ENCODE measurements at places on chromosomes 5 and 9.

- no peak for DNase-seq
These were observed 203.9 kb downstream of the CWC27 start for GRCh38 chr5:64972591-64972990.

DNA sequence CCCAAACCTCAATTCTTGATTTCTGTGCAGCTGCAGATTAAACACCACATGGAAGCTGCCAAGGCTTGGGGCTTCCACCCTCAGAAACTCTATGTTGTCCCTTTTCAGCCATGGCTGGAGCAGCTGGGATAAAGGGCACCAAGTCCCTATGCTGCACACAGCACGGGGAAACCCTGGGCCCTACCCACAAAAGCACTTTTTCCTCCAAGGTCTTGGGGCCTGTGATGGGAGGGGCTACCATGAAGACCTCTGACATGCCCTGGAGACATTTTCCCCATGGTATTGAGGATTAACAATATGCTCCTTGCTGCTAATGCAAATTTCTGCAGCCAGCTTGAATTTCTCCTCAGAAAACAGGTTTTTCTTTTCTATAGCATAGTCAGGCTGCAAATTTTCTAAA, 41.8 kb upstream of the CDH9 start:
- no peak for DNase-seq

GRCh38 chr9:100126423-100126822, 27.4 kb downstream of the INVS start:
- no peak for DNase-seq

- no peak for DNase-seq
These were observed 202.9 kb downstream of the MCTP1 start for GRCh38 chr5:95081982-95082381.

DNA sequence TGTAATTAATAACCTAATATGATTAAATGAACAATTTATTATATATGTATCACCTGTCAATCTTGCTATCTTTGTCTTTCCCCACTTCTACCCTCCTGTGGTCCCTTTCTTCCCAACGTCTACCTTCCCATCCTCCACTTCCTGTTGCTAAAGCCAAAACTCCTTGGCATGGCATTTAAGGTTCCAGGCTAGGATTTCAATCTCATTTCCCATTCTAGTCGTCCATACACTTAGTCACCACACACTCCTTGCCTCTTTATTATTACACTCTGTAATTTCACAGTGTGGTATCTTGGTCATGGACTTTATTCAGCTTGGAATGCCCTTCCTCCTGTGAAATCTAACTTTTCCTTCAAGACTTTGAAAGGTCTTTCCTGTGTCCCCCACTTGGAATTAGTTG, 115.3 kb downstream of the SEMA6A start:
- no peak for DNase-seq

- no peak for DNase-seq
These were observed 46.8 kb downstream of the ITGA2 start for GRCh38 chr5:53035868-53036381.

DNA sequence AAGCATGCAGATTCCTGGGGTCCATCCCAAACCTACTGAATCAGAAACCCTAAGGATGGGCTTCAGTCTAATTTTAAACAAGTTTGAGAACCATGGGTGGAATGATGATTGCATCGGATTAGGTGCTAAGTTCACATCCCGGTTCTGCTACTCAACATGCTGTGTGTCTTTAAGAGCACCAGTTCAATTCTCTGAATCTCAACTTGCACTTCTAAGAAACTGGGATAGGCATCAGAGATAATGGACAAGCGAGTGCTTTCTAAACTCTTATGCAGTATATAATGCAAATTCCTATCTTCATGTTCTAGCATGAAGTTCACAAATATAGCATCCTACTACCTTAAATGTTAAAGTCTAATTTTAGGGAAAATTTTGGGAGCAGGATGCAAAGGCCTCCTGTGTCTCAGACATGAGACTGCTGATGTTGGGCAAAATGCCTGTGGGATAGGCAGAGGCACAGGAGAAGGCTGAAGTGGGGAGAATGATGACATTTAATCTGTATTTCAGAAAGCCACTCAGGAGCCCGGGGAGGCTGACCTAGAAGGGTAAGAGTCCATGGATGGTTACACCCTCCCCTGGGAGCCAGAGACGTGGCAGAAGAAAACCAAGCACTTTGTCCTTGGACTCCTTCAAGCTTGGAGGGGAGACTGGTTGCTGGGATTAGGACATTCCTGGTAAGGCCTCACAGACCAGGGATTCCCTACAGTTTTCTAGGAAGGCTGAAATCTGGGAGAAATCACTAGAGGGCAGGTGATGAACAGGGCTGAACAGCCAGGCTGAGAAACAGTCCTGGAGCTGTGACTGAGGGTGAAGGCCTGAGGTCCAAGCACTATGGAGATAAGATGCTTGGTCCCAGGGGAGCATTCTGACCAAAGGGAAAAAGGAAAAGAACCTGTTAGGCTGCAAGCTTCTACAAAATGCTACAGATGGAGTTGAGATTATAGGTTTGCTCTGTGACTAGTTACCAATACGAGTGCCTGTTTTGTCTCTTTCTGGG, 311.9 kb upstream of the PANK3 start:
- no peak for DNase-seq

DNA sequence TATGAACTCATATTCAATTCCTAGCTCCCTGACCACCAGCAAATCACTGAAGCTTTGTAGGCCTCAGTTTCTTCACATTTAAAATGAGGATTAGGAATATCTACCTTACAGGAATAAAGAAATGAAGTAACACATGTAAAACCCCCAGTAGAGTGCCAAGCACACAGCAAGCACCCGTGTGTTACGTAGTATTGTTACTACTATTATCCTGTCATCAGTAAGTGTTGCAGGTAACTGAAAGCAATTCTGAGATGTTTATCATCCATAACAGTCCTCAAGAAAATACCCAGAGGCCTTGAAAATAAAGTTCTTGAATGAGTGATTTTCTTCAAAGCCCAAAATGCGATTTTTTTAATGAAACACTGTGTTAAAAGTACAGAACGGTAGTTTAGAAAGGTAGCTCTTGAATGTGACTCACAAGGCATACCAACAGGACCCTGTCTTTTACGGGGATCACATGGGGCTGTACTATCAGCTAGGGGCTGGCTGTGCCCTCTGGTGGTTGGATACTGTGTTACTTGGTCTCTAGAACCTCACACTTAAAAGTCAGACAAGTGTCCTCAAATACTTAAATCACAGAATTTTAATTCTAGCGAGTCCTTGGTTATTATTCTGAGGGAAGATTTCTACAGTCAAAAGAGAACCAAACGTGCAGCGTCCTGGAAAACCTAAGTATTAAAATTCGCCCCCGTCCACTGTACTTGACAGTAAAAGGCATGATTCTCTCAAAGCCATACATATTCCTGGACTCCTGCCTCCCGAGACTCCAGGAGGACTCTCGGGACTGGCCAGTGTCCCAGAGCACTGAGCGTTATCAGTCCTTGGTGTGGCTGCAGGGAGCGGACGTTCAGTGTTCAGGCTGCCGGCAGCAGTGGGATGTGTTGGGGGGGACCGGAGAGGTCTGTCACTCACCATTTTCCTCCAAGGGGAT, 725 bp downstream of the NDUFB6 start:
- peak; percentile 84 for DNase-seq

DNA sequence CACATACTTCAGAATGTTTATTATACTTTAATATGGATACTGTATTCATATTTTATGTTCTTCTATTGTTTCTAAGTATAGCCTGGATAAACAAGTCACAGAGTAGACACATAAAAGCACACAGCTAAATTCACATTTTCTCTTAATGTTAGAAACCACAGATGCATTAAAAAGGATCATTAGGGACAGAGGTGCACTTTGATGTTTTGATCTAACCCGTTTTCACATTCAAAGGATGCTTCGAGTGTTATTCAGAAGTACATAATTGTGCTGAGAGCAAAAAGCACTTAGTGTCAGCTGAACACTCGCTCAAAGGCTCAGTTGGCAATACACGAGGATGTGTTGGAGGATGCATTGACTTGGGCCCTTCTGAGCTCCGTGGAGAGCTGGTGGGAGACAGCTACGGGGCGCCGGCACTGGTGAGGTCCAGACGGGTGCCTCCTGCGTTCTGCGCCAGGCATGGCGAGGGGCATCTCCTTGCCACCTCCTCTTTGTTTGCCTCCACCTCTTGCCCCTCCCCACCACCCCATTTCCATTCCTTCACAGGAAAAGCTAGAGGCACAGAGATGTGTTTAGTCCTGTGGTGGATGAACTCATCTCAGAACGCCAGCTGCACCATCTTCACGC, 35.5 kb downstream of the MED10 start:
- DNase-seq, result no peak

- no peak for DNase-seq
These were observed 572 bp downstream of the CDK5RAP2 start for GRCh38 chr9:120579139-120580050.

GRCh38 chr9:79325501-79325900, 246.3 kb upstream of the TLE4 start:
- DNase-seq, result no peak

DNA sequence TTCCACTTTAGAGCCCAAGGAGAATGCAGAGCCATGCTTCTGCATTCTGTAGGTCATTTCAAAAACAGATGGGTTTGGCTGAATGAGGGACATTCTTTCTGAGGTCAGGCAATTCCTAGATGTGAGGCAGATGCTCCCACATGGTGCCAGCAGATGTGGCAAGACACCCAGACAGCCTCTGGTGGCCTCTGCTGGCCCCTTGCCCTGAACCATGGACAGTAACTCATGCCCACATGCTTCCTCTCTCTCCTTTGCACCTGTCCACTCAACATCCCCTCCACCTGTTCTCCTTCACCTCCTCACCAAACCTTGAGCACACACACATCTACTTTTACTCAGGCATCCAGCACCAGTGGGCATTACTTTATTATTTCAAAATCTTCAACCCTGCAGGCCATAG, 252.3 kb downstream of the DNAH5 start:
- no peak for DNase-seq

DNA sequence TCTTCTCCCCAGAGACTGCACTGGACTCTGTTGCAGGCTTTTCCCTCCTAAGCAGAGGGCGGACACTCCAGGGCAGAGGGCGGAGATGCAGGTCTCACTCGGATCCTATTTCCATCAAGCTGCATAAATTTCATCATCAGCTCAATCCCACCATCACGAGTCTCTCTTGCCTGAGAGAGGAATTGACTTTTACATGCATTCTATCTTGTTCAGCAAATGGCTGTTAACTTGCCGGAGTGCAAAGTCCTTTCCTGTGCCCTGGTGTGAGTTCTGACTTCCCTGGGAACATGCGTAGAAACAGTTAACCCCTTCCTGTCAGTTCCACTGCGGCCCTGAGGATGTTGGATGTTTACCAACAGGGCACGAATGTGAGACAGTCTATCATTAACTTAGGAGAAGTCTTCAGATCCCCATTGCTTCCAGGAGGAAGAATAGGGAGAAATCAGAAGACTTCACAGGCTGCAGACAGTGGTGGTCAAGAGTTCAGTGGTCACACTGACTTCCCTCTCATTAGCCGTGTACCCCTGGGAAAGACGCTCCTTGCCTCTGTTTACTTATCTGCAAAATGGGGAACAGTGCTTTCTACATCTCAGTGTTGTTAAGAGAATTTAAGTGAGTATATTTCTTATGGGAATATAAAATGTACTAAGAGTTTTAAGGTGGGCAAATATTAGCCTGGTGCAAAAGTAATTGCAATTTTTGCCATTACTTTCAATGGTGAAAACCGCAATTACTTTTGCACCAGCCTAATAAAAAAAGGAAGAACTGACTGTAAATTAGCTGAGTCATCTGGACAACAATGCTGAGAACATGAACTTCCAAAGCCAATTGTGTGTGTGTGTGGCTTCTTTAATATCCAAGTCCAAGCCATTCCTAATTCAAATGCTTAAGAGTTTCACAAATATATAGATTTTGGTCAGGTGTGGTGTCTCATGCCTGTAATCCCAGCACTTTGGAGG, 248.0 kb downstream of the DRD1 start:
- no peak for DNase-seq

DNA sequence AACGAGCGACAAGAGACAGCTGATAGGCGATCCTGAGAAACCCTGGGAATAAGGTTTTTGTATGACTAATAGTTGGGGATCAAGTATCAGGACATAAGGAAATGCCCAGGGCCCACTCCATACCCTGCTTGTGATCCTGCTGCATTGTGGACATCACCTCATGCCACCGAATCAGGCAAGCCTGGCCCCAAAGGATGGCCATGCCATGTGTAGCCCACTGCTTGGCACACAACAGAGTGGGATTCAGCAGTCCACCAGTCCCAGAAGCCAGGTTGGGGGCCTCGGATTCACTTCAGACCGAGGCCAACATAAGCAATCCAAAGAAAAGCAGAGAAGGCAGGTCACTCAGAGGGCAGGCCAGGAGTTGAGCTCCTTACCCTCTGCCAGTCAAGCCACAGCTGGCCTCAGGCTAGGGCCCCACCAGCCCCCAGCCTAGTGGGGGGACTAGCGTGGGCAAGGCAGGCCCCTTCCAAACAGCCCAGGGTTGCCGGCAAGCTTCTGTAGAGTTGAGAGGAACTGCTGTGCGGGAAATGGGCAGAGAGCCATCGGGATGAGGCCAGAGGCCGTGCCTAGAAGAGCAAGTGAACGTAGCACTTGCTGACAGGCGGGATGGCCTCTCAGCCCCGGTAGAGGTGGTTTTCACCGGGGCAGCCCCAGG, 5.0 kb downstream of the NOP16 start:
- no peak for DNase-seq

GRCh38 chr5:87139795-87140194, 127.9 kb upstream of the RASA1 start:
- DNase-seq, result no peak

Data from HL-60 (cell line).